ENCODE measurements at places on chromosomes 2 and 18.

DNA sequence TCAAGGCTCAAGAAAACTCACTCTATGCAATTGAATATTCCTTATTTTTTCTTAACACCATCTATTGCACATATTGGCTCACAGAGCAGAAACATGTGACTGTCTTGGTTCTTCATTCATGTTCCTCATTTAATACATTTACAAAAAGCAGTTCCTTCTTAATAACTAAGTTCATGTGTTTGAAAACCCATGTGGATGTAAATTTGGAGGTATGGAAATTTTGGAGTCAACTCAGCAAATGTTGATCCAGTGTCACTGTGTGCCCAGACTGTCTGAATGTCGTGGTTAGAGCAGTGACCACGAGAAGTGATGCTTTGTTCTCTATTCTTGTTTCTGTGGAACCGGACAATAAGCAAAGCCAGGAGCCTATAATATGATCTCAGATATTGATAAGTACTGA lies 299.1 kb downstream of the SETBP1 start:
- DNase-seq, result no peak

GRCh38 chr2:98757904-98758421 lies 27.0 kb upstream of the MGAT4A start:
- peak; percentile 95 for DNase-seq

DNA sequence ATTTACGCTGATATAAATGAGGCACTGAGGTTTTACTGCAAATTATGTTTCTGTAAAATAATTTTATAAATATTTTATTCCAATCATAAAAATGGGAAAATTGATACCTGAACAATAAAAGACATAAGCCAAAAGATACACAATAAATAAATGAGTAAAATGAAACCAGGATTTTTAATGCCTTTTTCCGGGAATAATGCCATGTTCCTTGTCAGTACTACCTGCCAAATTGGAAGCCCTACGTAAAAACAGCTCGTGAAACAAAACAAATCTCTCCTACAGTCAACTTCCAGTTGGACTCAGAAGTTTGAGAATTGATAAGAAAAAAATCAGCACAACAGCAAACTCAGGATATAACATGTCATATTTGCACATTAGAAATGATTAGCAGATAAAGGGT lies 18.0 kb downstream of the GALNT3 start:
- no peak for DNase-seq

GRCh38 chr18:36676629-36677028 lies 152.2 kb downstream of the TPGS2 start:
- no peak for DNase-seq

DNA sequence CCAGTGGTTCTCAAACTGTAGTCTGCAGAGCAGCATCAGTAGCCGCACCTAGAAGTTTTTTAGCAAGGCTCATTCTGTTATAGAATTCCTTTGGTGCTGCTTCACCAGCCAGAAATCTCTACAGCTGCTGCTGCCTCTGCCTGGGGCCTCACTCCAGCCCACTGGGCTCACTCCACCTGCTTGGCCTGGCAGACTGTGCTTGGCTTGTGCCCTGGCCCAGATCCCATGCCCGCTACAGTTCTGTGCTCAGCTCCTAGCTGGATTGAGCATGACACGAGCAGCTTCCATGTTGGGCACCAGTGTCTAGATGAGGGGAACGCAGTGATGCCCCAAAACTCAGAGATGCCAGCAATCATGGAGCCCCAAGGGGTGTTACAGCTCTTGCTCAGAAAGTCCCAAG lies 22.6 kb downstream of the MAPK4 start:
- no peak for DNase-seq

GRCh38 chr18:3059272-3059671 lies 46.3 kb upstream of the LPIN2 start:
- DNase-seq, result no peak

GRCh38 chr2:58448065-58448507 lies 207.0 kb upstream of the FANCL start:
- DNase-seq, result peak; percentile 79

DNA sequence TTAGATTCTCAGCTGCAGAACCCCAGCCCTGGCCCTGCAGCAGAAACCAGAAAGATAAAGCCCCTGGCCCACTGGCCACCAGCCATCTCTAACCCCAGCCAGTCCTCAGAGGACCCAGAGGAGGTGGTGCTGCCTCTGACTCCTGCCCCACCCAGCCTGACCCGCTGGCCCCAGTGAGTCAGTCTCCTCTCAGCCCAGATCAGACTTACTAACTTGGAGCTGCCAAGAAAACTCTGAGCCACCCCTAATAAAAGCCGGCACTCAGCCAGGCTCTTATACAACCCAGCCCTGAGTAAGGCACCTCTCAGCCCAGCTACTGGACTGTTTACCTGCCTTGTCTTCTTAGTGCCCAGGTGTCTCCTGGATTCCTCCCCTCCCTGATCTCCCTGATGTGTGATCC lies 2.0 kb downstream of the SLC14A2 start:
- DNase-seq, result peak; percentile 85

GRCh38 chr2:219230059-219230540 lies 494 bp downstream of the ANKZF1 start:
- peak; percentile 72 for DNase-seq

- peak; percentile 86 for DNase-seq
Observed at GRCh38 chr18:3966642-3967358, 488.3 kb downstream of the DLGAP1 start.

DNA sequence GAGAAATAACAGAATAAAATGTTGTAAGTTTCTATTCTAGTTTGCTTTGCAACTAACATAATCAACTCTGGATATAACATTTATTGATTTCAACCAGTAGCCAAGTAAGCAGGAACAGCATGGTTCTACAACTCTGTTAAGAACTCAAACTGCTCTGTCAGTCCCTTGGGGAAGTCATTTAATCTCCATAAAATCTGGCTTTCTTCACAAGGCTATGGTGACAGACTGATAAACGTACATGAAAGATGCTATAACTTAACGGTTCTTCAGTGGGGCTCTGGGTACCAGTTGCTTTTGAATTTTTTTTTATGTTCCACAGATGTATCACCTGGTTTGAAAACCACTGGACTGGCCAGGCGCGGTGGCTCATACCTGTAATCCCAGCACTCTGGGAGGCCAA lies 10.3 kb downstream of the PSME4 start:
- DNase-seq, result no peak

DNA sequence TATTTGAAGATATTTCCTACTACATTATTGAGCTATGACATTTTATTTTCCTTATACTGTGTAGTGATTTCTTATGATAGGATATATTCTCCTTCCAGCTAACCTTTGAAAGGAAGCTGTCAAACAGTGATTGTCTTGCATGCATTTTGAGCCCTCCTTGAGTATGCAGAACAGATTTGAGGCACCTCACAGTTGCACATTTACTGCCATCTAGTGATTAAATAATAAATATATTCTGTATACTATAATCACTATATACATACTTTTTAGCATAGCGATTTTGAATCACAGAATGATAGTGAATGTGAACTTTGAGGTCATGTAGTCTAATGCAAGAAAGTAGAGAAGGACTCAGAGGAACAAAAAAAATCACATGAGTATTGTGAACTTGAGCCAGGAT lies 268.4 kb upstream of the CDH19 start:
- no peak for DNase-seq

DNA sequence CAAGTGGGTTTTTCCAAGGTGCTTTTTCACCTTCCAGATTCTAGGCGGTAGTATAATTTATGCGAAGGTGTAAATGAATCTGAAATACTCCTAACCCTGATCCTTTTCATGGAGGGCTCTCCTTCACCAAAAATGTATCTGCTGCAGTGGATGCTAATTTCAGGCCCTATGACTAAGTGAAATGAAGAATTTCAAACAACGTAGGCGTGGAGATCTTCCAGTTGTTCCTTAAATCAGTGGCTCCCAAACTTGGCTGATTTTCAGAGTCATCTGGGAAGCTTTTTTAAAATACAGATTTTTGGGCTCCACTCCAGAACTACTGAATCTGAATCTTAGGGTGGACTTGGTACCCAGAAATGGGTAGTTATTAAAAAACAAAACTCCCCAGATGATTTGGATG lies 5.5 kb downstream of the GCKR start:
- no peak for DNase-seq
